ENCODE measurements at places on chromosomes 4 and X.

DNA sequence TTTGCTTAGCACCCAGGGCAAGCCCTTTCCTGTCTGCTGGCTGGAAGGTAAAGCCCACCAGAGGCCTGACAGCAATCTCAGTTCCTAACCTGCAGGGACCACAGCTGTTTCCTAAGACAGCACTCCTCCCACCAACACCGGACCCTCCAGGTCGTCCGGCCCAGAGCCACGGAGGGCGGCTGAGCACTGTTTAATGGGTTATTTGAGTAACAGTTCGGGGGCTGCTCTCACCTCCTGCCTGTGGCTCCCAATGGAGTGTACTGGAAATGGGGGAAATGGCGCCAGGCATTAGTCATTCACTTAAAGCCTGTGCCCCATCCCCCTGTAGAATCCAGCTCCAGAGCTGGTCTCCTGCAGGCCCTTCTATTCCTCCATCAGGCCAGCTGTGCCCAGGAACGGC, 81.6 kb upstream of the ADRA2C start:
- DNase-seq: no peak

DNA sequence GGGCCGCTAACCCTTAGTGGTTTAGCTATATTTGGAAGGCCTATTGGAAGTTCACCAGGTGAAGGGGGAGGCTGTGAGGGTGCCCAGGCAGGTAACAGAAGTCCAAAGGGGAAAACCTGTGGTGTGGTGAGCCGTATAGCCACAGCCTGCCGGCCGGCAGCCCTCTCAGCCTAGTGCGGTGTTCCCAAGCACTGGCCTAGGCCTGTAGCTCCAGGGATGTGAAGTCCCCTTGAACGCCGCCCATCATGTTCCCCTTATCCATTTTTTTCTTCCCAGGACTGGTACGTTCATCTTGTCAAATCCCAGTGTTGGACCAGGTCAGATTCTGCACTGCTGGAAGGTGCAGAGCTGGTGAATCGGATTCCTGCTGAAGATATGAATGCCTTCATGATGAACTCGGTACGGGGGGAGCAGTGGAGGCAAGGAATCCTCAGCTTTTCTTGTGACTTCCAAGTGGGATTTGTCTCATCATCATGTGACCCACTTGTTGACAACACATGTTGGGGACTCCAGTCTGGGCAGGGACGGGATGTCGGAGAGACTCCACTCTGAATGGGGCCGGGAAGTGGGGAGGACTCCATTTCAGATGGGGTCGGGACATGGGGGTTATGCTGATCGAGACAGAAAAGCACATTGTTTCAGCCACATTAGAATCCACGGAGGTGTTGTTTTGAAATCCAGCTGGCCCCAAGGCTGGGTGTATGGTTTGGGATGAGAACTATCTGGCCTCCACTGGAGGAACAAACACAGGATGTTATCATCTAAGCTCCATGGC, 39.2 kb upstream of the MSANTD1 start:
- DNase-seq: no peak

- DNase-seq: no peak
Measured at GRCh38 chrX:43456063-43456462, 200.0 kb upstream of the MAOA start.

DNA sequence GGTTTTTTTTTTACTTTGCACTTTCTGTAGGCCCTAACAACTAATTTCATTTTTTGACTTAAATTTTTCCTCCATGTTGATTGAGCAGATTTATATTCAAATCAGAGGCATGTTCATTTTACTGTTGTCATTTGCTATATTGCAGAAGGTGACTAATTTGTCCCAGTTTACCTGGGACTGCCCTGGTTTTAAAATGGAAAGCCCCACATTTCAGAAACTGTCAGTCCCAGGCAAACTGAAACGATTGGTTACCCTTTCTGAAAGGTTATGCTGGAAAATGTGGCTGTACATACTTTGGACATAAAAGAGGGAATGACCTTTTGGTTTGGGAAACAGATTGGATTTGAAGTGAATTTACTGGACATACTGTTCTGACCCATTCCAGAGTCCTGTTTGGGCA, 160.0 kb downstream of the SPCS3 start:
- DNase-seq: no peak

- DNase-seq: no peak
Measured at GRCh38 chr4:13201241-13201640, 282.9 kb downstream of the RAB28 start.

- DNase-seq: no peak
Measured at GRCh38 chrX:47900833-47901232, 64.1 kb downstream of the ZNF81 start.

DNA sequence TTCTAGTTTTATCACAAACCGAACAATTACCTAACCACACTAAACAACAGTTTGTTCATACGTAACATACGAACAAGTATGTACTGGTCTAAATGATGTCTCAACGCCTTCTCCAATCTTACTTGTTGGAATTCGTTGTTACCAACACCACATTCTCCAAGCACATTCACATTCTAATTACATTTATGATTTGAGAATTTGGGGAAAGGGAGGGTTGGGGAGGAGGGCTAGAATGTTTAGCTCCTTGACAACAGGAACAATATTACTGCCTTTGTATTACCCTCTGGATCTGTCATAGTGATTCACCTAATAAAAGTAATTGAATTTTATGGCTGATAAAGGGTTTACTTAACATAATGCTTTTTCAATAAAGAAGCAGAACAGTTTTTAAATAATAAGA, 24.4 kb downstream of the LCORL start:
- no peak for DNase-seq

- DNase-seq: no peak
Measured at GRCh38 chr4:132859929-132860328, 289.2 kb upstream of the PCDH10 start.

GRCh38 chr4:5526080-5526846, 182.1 kb downstream of the EVC2 start:
- DNase-seq: no peak

GRCh38 chr4:52076731-52077130, 25.6 kb downstream of the SPATA18 start:
- no peak for DNase-seq

Data from DMS 273 treated with DMSO at 0.1 percent for 48 hours (cell line).